ENCODE measurements at places on chromosomes 6 and 20.

DNA sequence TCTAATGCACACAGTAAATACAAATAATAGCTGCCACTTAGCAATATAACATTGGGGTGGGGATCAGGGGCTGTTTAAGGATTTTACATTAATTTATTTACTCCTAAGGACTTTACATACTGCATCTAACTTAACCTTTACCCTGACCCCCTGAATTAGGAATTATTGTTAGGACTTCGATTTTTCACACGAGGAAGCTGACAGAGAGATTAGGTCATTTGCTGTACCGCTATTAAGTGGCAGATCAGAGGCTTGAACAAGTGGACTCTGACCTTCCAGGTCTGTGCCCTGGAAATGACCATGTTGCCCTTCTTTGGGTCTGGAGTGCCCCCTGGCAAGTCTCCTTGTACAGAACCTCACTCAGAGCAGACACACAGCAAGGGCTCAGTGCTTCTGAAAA, 5.2 kb upstream of the ELMO2 start:
- DNase-seq, result no peak

- peak; percentile 72 for DNase-seq
Observed at GRCh38 chr6:42841844-42842584, 37.4 kb upstream of the RPL7L1 start.

GRCh38 chr20:47051936-47052526, 157.4 kb downstream of the EYA2 start:
- DNase-seq, result no peak

DNA sequence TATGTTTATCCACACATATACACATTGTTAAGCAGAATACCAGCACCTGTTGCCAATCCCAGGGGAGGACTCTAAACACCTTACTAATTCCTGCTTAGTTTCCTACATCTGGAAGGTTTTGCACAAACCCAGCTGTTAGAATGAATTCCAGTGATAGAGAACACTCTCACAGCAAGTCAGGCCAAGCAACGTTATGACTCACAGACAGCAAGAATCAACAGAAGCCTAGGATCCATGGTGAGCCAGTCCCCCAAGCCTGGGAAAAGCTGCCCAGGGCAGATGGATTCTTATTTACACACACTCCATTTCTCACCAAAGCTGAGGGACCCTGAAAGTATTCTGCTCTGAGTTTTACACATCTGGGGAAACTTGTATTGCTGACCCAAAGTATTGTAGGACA, 291.7 kb downstream of the SLC35F1 start:
- no peak for DNase-seq

DNA sequence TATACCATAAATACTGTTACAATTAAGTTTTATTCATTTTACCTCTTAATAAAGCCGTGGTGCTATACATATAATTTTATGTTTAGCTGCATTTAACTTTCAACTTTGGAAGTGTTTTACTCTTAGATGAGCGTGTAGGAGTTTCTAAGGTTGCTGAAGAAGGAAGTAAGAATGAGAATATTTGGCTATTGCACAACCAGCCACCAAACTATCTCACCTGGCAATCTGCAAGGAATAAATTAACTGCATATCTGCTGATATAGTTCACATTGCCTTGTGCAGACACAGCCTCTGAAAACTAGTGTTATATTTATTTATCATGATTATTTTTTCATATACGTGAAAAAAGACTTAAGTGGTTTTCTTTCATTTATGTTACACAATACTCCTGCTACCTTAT, 230.4 kb downstream of the PLCB1 start:
- peak; percentile 25 for DNase-seq

- DNase-seq, result no peak
Observed at GRCh38 chr6:48961781-48962415, 501.2 kb downstream of the MMUT start.

DNA sequence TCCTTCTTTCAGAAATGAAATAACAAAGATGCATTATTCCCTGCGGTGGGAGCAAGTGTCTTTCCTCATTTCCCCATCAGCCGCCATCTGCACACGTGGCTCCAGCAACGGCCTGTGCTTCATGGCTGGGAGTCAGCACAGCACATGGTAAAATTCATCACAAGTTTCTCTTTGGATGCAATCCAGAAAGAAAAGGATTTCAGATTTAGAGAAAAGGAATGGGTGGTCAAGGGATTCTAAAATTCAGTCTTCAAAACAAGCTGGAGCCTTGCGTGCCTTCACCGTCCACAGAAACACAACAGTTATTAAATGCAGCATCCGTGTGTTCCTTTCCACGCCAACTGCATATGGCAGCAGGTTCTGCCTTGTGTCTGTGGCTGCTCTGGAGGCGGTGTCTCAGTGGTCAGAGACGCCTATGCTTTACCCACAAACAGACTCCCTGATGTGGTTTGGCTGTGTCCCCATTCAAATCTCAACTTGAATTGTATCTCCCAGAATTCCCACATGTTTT, 107.6 kb downstream of the THBS2 start:
- no peak for DNase-seq

DNA sequence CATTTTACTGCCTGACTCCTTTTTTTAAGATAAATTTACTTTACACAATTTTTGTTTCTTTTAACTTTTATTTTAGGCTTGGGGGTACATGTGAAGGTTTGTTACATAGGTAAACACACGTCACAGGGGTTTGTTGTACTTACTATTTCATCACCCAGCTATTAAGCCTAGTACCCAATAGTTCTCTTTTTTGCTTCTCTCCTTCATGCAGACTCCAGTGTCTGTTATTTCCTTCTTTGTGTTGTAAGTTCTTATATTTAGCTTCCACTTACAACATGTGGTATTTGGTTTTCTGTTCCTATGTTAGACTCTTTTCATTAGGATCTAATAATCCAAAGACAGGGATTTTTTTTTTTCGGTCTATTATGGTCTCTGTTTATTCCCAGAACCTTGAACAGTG, 83.5 kb upstream of the CCN6 start:
- no peak for DNase-seq

GRCh38 chr6:145609521-145609920, 125.8 kb downstream of the EPM2A start:
- DNase-seq, result no peak

DNA sequence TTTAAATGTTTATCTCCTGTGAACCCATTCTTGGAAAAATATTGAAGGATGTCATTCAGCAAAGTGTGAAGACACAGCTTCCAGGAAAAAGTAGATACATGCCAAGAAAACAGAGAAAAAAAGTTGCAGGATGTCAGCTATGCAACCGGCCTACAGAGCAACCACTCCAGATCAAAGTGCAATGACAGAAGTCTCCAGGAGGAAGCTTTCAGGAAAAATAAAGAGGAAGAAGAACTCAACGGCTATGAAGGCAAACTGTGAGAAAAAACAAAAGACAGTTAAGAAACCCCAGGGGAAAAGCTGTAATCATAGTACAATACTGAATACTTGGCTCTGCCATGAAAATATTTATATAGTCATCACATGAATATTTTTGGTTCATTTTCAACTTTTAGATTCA, 30.6 kb downstream of the REPS1 start:
- DNase-seq, result no peak

DNA sequence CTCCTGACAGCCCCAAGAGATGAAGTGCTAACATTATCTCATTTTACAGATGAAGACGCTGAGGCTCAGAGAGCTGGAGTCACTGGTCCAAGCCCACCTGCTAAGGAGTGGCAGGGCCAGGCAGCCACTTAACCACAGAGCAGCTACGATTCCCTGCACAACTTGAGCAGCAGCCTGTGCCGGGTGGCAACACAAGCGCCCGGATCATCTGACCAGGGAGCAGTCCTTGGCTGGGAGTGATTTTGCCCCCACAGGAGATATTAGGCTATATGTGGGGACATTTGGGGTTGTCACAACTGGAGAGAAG, 93.2 kb upstream of the PTPN1 start:
- DNase-seq, result no peak
